RWPE2 (cell line): ENCODE measurements at places on chromosomes 6 and 20.

GRCh38 chr20:13430346-13431002 is 208.3 kb downstream of the TASP1 start:
- no peak for DNase-seq
- no peaks in the 10 kb centered on the region; the same call in none of the 2 replicates for H3K36me3 ChIP-seq

GRCh38 chr6:112522587-112522986 is 175.5 kb downstream of the RFPL4B start:
- H3K4me3 ChIP-seq: no peak overlapping the region
- H3K36me3 ChIP-seq: no peaks in the 10 kb centered on the region
- no peaks in the 10 kb centered on the region for H3K4me1 ChIP-seq
- DNase-seq: no peak
- no peaks in the 10 kb centered on the region for H3K27me3 ChIP-seq

DNA sequence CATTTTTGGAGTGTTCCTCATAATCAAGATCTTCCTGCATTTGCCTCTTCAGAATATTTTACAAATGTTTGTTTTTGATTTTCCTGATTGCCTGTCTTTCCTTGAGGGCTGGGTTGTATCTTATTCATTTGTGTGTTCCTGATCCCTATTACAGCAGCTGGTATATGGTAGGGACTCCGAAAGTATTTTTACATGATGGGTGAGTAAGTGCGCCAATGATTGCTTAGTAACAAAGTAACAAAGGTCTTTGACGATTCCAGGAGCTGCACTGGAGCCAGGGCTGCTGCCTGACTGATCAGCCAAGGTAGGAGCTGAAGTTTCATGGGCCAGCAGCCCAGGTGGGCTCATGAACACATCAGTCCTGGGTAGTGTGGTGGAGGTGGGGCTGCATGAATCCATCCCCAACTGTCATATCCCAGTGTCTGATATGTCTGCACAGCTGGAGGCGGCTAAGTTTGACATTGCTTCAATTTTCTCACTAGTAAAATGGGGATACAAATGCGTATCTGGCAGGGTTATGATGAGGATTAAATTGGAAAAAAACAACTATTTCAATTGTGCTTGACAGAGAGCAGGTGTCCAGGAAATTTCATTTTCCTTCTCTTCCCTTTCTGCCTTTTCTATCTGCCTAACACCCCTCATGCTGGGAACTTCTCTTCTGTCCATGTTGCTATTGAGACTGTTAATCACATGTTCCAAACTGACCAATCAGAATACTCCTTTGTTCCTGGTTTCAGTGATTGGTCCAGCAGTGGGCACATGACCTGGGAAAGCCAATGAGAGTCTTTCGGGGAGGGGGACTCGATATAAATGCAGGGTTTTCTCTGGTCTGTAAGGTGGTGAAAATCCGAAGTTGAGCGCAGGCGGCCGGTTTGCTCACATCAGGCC is 90.7 kb downstream of the CDH26 start:
- H3K36me3 ChIP-seq: no peaks in the 10 kb centered on the region
- H3K27me3 ChIP-seq: no peaks in the 10 kb centered on the region
- peak; percentile 64 for DNase-seq
- H3K4me1 ChIP-seq: peaks cover 20% of the 10 kb centered on the region

DNA sequence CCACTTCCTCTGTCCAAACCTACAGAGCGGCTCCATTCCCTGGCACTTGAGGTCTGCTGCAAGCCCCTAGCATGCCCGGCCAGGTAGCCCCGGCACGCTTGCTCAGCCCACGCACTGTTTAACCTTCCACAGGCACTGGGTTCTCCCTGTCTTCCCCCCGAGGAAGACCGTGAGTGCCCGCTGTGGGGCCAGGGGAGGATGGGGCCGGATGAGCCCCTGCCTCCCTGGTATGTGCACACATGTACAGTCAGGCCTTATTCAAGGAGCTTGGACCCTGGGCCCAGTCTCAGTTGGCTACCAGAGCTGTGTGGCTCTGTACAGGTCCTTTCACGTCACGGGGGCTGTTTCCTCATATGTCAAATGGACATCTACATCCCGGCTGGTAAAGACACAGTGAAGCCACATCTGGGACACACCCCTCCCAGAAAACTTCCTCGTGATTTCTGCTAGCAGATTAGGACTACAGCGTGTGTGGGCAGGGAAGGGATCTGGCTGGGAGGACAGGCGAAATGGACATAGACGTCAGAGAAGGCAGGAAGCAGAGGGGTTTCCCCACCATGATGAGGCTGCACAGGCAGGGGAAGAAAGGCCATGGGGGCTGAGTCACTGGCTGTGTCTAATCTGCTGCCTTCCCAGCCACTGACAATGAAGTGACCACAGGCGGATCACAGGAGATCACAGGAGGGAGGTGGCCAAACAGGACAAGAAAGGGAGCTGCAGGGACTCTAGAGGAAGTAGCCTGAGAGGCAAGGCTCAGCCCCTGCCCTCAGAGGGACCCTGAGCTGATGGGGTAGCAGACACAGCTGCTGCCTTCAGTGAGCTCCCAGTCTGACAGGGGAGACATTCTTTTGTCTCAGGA is 62.9 kb downstream of the MRPL14 start:
- peak overlapping the region; percentile 98 for H3K27ac ChIP-seq
- no peaks in the 10 kb centered on the region for H3K36me3 ChIP-seq
- DNase-seq: peak; percentile 83
- no peaks in the 10 kb centered on the region for H3K27me3 ChIP-seq
- no peak overlapping the region for H3K4me3 ChIP-seq

GRCh38 chr6:166772518-166772917 is 145.5 kb upstream of the RPS6KA2 start:
- DNase-seq: no peak
- H3K4me3 ChIP-seq: no peak overlapping the region
- H3K27me3 ChIP-seq: no peaks in the 10 kb centered on the region
- no peak overlapping the region for H3K27ac ChIP-seq
- no peaks in the 10 kb centered on the region for H3K36me3 ChIP-seq

DNA sequence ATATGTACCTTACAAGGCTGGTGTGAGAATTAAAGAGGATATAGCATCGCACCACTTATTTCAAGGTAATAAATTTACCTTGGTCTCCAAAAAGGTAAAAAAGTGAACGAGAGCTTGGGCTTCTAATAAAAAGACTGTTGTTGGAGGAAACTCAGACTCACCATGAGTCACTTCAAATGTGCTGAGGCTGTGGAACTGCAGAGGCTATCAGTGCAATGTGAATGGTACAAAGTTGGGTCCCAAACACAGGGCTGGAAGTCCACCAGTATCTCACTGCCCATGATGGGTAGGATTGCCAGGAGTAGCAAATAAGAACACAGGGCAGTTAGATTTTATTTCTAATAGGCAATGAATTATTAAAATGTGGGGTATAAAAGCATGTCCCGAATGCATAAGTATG is 200.6 kb downstream of the MAFB start:
- no peaks in the 10 kb centered on the region for H3K27me3 ChIP-seq
- H3K4me3 ChIP-seq: no peak overlapping the region
- DNase-seq: no peak
- no peak overlapping the region for H3K27ac ChIP-seq

DNA sequence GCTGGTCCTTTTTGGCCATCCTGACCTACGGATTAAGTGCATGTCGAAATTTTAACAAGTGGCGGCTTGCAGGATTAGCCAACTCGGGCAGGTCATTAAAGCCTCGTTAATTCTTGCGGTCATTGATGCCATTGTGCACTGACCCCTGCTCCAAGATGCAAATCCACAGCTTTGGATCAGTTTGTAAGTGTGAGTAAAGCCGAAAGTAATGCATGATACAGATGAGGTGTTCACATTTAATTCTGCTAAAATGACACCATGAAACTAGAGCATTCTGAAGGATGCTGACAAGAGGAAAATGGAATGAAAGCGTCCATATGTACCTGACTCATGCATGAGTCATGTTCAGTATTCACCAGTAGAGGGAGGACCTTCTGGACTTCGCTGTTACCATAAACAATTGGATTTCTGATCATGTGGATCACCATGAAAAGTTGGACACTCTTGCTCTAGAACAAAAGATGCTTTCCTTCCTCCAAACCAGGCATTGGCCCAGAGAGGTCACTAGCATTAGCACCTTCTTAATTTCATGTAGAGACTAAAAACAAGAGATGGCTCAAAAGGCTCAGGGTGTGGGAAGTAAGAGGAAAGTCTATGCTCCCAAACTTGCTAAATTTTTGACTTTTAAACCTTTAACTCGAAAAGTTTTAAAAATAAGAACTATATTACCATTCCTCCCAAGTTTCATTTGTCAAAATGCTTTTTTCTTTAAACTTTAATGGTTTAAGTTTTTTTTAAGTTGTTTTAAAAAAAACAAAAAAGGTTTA is 48.0 kb downstream of the MUC22 start:
- peak; percentile 76 for DNase-seq
- H3K4me1 ChIP-seq: peaks cover 42% of the 10 kb centered on the region
- H3K4me3 ChIP-seq: no peak overlapping the region
- peak overlapping the region; percentile 96 for H3K27ac ChIP-seq

DNA sequence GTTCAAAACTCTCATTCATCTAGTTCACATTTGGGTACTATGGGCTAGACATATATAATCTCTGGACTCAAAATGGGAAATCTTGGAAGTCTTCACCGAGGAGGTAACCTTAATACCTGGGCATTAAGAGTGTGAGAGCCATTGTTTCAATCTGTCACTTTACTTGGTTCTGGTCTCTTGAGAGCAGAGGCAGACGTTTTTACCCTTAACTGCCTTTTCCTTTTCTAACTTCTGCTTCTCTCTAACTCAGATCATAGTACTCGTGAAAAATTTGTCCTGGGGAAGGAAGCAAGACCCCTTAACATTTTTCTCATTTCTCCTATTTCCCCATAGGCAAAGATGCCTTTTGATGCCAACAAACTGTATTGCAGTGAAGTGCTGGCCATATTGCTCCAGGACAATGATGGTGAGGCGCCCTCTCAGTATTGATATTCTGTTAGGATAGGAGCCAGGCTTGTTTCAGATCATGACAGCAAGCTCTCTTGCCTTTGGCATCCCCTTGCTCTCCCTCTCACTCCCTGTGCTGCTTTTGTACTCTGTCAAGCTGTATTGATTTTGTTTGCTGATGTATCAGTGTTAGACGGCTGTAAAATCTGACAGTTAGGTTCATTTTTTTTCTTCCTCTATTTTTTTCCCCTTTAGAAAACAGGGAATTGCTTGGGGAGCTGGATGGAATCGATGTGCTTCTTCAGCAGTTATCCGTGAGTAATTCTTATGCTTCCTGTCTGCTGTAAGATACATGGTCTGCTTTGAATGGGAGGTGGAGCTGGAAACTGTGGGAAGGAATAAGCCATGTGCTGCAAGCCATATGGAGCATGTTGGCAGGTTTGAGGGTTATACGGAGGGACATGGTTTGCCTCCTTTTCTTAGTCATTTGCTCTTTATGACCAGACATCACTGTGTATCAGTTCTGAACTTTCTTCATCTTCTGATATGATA is 83.5 kb downstream of the CTNNBL1 start:
- H3K4me3 ChIP-seq: no peak overlapping the region
- peaks cover 49% of the 10 kb centered on the region for H3K36me3 ChIP-seq

DNA sequence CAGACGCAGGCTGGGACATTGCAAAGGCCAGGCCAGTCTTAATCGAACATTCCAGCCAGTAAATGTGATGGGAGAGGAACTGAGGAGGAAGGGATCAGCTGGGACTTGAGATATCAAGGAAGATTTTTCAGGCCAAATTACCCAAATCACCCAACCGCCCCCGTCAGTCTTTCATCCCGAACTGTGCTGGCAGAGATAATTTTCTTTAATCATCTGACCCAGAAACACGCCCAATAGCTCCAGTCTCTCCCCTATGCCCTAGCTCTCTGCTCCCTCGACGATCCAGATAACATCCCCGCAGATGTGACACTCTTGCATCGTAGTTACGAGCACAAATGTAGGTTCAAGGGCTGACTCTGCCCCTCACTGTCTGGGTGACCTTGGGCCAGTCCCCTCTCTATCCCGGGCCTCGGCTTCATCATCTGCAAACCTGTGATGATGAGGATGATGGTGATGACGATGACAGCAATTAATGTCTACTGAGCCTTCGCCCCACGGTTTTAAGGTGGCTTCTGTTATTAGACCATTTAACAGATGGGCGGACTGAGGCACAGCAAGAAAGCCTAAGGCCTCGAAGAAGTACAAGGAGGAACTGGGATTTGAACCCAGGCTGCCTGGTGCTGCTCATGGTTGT is 118.6 kb downstream of the PREX1 start:
- no peak for DNase-seq
- H3K27me3 ChIP-seq: no peaks in the 10 kb centered on the region

DNA sequence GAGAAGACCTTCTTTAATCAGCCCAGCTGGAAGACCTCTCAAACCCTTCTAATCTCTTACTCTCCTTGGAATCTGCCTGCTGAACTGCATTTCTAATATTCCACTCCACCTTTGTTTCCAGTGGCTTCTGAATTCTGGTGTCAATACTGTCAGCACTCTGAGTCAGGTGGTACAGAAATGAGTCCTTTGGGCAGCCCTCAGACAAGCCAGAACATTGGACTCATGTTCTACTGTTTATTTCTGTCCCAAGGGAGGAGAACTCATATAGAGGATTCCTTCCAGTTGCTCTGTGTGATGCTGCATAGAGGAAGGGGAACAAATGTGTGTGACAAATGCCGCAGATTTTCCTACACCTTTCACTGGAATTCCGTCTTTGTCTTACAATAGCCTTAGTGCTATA is 114.8 kb downstream of the PHF3 start:
- no peaks in the 10 kb centered on the region for H3K36me3 ChIP-seq
- H3K4me3 ChIP-seq: no peak overlapping the region
- no peaks in the 10 kb centered on the region for H3K27me3 ChIP-seq
- H3K27ac ChIP-seq: no peak overlapping the region
- no peaks in the 10 kb centered on the region for H3K4me1 ChIP-seq

- H3K4me1 ChIP-seq: peaks cover 12% of the 10 kb centered on the region
- no peaks in the 10 kb centered on the region for H3K27me3 ChIP-seq
- H3K36me3 ChIP-seq: no peaks in the 10 kb centered on the region
Observed at GRCh38 chr6:5150551-5151075, 65.5 kb downstream of the PPP1R3G start.

DNA sequence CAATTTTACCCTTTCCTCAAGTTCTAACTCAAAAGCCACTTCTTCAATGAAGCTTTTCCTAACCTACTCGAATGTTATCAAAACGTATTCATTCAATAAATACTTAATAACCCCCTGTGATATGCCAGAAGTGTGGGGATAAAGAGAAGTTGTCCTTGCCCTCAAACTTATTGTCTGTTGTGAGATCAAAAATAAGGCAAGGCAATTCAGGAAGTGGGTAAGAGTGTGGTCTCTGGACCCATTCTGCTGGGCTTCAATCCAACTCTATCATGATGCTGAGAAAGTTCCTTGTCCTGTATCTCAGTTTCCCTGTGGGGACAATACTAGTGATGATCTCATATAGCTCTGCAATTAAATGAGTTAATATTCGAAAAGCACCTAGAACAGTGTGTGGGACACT is 92.8 kb downstream of the PRDM1 start:
- no peaks in the 10 kb centered on the region for H3K36me3 ChIP-seq
- H3K4me1 ChIP-seq: peaks cover 12% of the 10 kb centered on the region
- no peaks in the 10 kb centered on the region for H3K27me3 ChIP-seq
